Chondrocyte (in vitro differentiated cells): ENCODE measurements at places on chromosomes 13 and 19. TPM values are rescaled to one million over a fixed set of nuclear protein-coding genes. Genes with fewer than 3 reads are reported as not detected.

GRCh38 chr13:21686751-21687391 is 16.0 kb downstream of the FGF9 start:
- DNase-seq: no peak

GRCh38 chr13:49569993-49570689 is 15.2 kb downstream of the RCBTB1 start:
- DNase-seq: no peak

DNA sequence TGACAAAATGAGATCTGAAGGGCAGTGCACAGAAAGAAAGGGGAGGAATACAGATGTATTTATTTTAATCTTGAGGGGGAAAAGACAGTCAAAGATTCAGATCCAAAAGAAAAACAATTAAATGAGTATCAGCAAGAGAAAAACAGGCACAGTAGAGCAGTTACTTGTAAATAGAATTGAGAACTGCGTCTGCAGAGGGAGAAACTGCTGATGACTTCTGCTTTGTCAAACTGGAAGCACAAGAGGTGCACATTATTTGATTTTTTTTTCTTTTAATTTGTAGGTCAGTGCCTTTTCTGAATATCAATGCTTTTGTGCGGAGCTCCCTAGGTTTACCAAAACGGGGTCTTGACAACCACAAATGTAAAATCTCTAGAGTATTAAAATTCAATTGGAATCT is 37.3 kb downstream of the EFNB2 start:
- DNase-seq: no peak

DNA sequence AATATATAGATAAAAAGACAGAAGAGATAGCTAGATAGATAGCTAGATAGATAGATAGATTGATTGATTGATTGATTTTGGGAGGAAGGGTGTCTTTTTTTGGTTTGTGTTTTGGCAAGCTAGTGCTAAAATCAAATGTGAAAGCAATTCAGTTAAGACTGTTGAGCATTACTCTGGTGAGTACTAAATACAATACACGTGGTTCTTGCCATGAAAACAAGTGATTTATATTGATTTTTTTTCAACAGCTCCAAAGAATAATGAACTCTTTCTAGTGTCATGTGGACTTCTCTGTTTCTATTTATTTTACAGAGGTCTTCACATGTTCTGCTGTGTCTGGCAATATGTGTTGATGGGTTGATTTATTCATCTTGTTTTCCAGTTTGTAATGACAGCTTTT is 172.0 kb downstream of the POU4F1 start:
- DNase-seq: no peak

ZNF581 gene
- 20.8 to 24.7 TPM (median 24.2 TPM) in 3 replicates for total RNA-seq

DNA sequence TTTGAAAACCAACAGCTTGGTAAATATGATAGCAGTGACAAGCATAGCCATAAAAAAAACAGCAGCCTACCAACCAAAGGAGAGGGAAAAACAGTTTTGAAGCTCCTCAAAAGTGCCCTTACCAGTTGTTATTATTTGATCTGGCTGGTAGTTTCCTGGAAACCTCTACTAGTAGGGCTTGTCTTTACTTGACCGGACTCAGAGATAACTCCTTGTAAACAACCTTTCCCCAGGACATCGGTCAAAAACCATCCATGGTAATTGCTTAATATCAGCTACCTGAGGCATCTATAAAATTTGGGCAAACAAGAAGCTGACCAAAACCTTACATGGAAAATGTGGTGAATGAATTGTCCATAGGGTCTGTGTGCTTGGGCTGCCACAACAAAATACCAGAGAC is 210.9 kb downstream of the FGF14 start:
- no peak for DNase-seq

SSC5D gene
- total RNA-seq: 33.6 to 50.0 TPM (median 34.5 TPM) in 3 replicates

- DNase-seq: no peak
Observed at GRCh38 chr19:5249526-5249925, 91.1 kb downstream of the PTPRS start.

TNNT1 gene
- 0.62 TPM in 1 of 3 replicates, not detected in the others for total RNA-seq

GRCh38 chr13:23699271-23699670 is 129.1 kb downstream of the TNFRSF19 start:
- no peak for DNase-seq

UBL3 gene
- total RNA-seq: 21.3 to 41.8 TPM (median 23.5 TPM) in 3 replicates

FGF22 gene
- not detected in 3 replicates for total RNA-seq

DNA sequence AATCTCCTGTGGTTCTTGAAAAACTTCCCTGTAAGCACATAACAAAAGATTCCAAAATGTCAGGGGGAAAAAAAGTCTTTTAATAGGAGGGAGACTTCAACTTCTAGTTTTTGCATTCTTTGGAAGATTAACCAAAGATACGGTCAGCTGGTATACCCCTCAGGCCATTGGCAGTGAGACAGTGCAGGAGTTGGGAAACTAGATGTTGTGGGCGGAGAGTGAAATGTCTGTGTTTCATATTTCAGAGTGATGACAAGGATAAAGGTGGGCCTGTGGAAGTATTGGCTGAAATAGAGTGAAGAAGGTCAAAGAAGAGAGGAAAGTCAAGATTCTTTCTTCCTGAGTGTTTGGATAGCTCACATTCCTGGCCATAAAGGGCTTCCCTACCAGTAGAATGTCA is 40.8 kb downstream of the CYP2B6 start:
- no peak for DNase-seq

DNA sequence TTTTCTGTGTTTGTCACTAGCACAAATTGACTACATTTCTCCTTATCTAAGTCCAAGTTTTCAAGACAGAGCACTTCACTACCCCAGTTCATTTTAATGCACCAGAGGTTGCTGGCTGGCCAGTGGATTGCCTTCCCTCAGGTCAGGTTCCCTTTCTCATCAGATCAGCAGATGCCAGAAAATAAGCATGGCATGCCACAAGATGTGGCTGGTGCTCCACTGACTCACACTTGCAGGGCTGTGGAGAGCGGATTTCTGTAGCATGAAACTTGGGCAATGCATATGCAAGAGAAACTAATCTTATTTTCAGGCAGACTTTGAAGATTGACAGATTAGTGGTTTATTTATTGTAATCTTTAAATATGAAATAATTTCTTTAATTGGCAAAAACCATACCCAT is 79.5 kb downstream of the RUBCNL start:
- DNase-seq: no peak

DNA sequence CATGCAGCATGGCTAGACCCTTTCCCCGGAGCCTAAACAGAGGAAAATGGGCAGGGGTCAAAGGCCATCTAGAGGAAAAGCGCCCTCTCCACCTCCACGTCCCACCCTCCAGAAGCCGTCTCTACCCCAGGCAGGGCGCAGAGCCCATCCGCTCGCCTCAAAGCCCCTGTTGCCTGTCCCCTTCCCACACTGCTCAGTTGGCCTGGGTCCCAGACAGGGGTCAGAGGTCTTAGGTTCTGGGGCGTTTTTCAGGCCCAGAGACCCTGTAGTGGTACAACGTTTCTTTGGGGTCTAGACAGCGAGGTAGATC is 285 bp downstream of the TMEM143 start:
- no peak for DNase-seq

GRCh38 chr19:45960595-45961235 is 12.9 kb downstream of the NOVA2 start:
- DNase-seq: no peak

DNA sequence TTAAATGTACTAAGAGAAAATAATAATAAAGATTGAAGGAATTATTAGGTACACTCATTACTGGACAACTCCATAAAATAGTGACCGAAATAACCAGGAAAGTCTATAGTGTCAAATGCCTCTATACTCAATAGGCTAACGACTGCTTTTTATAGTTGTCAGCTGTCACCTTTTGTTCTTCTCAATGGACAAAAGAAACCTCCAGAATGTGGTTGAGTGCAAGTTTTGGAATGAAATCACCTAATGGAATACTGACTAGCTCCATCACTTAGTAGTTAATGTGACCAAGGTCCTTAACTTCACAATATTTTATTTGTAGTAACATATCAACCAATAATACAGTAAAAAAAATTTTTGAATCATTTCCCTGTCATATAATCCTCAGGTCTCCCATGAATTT is 18.1 kb downstream of the TSC22D1 start:
- DNase-seq: no peak
